ENCODE measurements at places on chromosomes 3 and 15. TPM values are rescaled to one million over a fixed set of nuclear protein-coding genes. Genes with fewer than 3 reads are reported as not detected.

The SPATA12 gene
- total RNA-seq = 0.12 TPM

The CAND2 gene
- not detected for total RNA-seq

The SHC4 gene
- 0.49 TPM for total RNA-seq

The HHATL gene
- not detected for total RNA-seq

The ARRDC4 gene
- 39.8 TPM for total RNA-seq

The USP13 gene
- 11.6 TPM for total RNA-seq

The NECTIN3 gene
- 25.6 TPM for total RNA-seq

The IMPG2 gene
- total RNA-seq = 0.26 TPM

The SH2D7 gene
- total RNA-seq = not detected

The SLC7A14 gene
- total RNA-seq = not detected

The ITPR1 gene
- total RNA-seq = 14.3 TPM

The ZBED2 gene
- 6.5 TPM for total RNA-seq

The ARHGEF26 gene
- 0.63 TPM for total RNA-seq

The CP gene
- not detected for total RNA-seq

The TRAT1 gene
- total RNA-seq = not detected

The PODXL2 gene
- total RNA-seq = 10.4 TPM

The MAP1A gene
- total RNA-seq = 0.09 TPM

The SLC9C1 gene
- not detected for total RNA-seq

The C2CD4A gene
- total RNA-seq = not detected

The EBLN2 gene
- 5.5 TPM for total RNA-seq

The NOX5 gene
- 1.4 TPM for total RNA-seq

The MEGF11 gene
- total RNA-seq = 0.39 TPM

The PRR20G gene
- total RNA-seq = not detected

The RTP3 gene
- total RNA-seq = not detected

The PLIN1 gene
- 0.17 TPM for total RNA-seq

The CHRD gene
- total RNA-seq = not detected

The ACTRT3 gene
- total RNA-seq = 0.93 TPM

The LXN gene
- 3.4 TPM for total RNA-seq

The SCN10A gene
- not detected for total RNA-seq

The SLC41A3 gene
- 34.9 TPM for total RNA-seq

The SH3GL3 gene
- total RNA-seq = 0.19 TPM

The ZNF774 gene
- total RNA-seq = 2.6 TPM

The CASR gene
- not detected for total RNA-seq

The SERPINI2 gene
- total RNA-seq = not detected

The FANCD2OS gene
- total RNA-seq = not detected

The SLITRK3 gene
- not detected for total RNA-seq

The GOLGA6L7 gene
- total RNA-seq = not detected

The GABRR3 gene
- total RNA-seq = not detected

The SI gene
- total RNA-seq = not detected
